Umbilical cord (tissue), 2 donors: ENCODE measurements at places on chromosomes 11 and 22. TPM values are rescaled to one million over a fixed set of nuclear protein-coding genes. Genes with fewer than 3 reads are reported as not detected.
A peak's percentile ranks its signal among the peaks of the same experiment; 100 is the strongest.

GRCh38 chr22:43862074-43862881, at the start of gene SULT4A1:
TSS of gene SULT4A1 (minus strand) at chr22:43862513. CDS start at chr22:43862382, 131 bp downstream.
- no peak for DNase-seq

DNA sequence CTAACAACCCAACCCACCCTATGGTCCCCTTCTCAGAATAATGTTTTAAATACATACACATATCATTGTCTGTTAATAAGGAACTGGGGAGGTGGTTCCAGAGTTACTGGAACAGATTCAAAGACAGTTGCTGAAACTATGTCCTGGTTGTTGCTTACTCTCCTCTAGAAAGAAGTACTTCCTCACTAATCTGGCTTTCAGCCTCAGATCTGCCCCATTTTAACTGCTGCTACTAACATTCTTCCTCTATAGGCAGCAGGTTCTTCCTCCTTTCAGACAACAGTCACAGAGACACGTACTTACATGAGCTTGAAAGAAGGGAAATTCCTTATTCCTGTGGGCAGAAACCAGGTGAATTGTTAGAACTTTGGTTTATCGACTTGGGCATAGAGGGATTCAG, 8.1 kb upstream of the NEU3 start:
- no peak for DNase-seq

The VPREB3 gene
- total RNA-seq, result not detected

The TCIRG1 gene
- 63.8 TPM for total RNA-seq

GRCh38 chr11:8168485-8169257, at the start of gene RIC3:
TSS of gene RIC3 (minus strand) at chr11:8169025. CDS start at chr11:8168989, 36 bp downstream.
- DNase-seq, result no peak

GRCh38 chr22:42595434-42595833, 19.2 kb downstream of the POLDIP3 start:
- DNase-seq, result no peak

- peak; percentile 35 for DNase-seq
Observed at GRCh38 chr11:46249103-46249937, 28.1 kb upstream of the CREB3L1 start.

The NLRP10 gene
- 5.8 TPM for total RNA-seq

The RIBC2 gene
- total RNA-seq, result not detected

DNA sequence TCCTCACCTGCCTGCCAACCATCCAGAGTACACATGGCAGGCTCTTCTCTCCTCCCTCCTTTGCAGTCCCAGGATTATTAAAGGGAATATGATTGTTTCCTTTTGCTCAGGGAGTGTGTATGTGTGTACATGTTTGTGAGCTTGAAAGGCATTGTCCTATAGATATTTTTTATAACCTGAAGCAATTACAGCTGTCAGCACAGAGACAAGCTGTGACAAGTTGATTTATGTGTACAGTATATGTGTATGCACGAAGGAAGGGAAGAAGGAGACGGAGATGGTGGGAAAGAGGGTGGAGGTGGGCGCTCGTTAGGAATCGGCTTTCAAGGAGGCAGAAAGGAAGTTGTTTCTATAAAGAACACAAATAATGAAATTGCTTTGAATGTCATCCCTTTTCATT, 537.0 kb downstream of the NTM start:
- no peak for DNase-seq

DNA sequence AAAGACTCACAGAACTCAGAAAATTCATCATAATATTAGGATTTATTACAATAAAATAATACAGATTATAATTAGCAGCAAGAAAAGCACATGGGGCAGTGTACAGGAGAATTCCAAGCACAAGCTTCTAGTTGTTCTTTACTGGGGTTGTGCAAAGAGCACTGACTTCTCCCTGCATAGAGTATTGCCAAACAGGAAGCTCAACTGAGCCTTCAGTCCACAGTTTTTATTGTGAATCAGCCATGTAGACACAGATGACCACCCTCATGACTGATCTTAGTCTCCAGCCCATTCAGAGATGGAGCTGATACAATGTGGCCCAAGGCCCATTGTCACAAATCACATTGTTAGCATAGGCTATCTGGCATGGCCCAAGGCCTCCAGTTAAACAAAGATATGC, 798.9 kb downstream of the KCNA4 start:
- no peak for DNase-seq
